MCF 10A (cell line): ENCODE measurements at places on chromosomes 2 and 18. TPM values are rescaled to one million over a fixed set of nuclear protein-coding genes. Genes with fewer than 3 reads are reported as not detected.

Gene ST6GAL2
- 0.34 and 0.68 TPM in 2 replicates for total RNA-seq

Gene ERFE
- 14.5 and 18.1 TPM in 2 replicates for total RNA-seq

Gene POTEE
- total RNA-seq = not detected in 2 replicates

DNA sequence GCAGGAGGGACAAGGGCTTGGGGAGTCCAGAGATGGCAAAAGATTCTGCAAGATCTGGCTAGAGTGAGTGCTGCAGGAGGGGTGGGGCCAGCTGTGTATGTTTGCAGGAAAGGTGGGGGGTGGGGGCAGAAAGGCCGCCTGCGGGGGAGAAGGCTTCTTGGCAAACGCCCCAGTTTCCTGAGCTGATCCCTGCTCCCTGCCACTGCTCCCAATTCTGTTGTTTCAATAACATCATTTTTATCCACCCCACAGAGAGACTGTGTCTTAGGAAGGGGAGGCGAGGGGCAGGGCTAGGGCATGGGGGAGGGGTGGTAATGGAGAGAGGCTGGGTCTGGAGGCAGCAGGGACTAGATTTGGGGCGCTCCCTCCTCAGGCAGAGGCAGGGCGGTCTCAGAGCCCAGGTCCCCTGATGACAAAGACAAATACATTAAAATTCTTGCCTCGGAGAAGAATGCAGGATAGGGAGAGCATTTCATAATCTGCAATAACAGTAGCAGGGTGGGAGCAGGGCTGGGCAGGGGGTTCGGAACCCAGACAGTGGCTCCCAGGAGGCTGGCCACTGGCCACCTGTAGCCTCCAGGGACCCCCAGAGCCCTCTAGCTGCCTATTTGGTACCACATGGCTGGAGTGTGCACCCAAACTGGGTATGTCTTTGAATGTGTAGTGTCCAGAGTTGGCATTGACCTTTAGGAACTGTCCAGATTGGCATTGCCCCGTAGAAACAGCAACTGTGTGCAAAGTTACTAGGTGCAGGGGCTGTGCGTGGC, 2.1 kb upstream of the WNT6 start:
- peak; percentile 64 for DNase-seq

DNA sequence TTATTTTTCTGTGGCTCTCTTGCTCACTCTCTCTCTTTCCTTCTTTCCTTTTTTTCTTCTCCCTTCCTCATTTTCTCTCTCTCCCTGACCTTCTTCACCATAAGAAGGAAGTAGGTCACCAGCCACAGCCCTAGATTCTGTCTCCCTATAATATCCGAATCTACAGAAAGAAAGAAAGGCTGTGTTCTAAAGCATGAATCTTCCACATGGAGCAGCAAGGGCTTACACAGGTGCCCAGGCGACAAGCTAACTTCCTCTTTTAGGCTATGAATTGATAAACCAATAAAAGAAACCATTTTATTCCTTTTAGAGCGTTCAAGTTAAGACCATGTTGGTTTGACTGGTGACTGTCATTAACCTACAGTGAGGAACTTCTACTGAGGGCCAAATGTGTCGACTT, 49.3 kb downstream of the CACNB4 start:
- no peak for DNase-seq

- DNase-seq = no peak
Observed at GRCh38 chr18:69956057-69956456, 8.4 kb upstream of the CD226 start.

DNA sequence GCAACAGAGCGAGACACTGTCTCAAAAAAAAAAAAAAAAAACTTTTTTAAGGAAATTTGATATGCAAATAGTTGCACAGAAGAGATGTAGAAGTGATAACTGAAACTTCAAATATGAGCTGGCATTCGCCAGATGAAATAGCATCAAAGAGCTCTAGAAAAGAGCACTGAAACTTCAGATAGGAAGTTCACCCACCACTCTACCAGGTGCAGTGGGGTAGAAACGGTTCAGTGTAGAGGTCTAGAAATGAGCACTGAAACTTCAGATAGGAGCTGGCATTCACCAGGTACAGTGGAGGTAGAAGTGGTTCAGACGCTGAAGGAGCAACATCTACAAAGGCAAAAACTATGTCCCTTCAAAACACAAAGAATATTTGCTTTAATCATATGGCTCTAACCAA, 9.0 kb upstream of the ONECUT2 start:
- DNase-seq = no peak

DNA sequence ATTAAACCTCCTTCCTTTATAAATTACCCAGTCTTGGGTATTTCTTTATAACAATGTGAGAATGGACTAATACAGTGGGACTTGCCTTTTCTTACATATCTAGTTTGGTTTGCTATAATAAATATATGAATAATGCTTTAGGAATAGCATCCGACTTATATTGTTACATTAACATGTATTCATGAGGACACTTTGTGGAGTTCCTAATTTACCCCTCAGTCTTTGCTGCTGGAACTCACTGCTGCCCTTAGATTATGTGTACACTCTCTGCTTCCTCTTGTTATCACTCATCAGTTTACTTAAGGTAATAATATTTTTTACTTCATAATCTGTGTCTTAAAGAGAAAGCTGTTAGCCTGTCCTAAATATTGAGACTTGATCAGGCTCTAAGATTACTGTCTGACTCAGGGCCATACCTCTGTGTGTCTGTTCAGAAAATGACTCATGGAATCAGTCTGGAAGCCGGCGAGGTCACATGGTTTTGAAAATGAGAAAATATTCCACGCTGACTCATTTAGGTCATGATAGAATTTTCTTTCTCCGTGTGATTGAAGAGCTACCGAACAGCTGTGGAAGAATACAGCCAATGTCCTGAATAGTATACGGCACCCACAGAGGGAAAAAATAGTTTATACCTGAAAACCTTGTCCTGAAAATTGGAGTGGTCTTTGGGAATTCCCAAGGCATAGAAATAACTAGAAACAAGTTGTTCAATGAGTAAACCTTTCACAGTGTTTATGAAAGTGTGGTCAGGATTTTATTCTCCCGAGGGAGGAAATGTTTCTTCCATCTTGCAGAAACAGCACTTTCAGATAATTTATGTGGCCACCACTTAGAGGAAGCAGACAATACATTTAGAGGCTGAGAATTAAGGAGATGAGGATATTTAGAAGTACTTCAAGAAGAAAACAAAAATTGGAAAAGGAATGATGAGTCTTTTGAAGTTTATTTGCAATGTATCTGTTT, 156.4 kb downstream of the DSEL start:
- DNase-seq = peak; percentile 90

GRCh38 chr2:72623481-72623880, 202.4 kb downstream of the EXOC6B start:
- no peak for DNase-seq
